ENCODE measurements at places on chromosomes 4 and X.

DNA sequence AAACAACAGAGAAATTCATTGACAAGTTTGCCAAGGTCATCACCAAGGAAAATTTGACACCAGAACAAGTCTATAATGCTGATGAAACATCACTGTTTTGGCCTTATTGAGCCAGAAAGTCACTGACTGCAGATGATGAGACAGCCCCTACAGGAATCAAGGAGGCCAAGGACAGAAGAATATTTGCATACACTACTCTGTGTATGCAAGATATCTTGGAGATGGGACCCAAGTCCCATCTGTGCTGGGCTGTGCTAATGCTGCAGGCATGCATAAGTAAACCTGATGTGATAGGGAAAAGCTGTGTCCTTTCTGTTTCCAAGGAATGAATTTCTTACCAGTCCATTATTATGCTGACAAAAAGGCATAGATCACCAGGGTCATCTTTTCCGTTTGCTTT, 126.8 kb downstream of the PAPSS1 start:
- DNase-seq = no peak

DNA sequence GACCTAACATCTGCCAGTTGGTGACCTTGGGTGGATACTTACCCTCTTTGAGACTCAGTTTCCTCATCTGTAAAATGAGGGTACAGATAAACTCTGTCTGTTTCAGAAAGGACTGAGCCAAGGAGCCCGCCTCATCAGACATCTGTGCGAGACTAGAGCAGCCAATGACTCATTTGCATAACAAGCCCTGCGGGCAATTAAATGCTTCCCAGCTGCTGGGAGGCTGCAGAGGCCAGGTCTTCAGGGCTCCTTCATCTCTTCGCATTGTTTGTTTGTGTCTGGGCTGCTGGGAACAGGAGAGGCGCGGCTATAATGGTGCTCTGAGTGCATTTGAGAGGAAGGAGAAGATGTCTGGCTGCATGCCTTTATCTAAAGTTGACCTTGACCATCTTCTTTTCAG, 85.0 kb downstream of the ADRA2C start:
- no peak for DNase-seq

DNA sequence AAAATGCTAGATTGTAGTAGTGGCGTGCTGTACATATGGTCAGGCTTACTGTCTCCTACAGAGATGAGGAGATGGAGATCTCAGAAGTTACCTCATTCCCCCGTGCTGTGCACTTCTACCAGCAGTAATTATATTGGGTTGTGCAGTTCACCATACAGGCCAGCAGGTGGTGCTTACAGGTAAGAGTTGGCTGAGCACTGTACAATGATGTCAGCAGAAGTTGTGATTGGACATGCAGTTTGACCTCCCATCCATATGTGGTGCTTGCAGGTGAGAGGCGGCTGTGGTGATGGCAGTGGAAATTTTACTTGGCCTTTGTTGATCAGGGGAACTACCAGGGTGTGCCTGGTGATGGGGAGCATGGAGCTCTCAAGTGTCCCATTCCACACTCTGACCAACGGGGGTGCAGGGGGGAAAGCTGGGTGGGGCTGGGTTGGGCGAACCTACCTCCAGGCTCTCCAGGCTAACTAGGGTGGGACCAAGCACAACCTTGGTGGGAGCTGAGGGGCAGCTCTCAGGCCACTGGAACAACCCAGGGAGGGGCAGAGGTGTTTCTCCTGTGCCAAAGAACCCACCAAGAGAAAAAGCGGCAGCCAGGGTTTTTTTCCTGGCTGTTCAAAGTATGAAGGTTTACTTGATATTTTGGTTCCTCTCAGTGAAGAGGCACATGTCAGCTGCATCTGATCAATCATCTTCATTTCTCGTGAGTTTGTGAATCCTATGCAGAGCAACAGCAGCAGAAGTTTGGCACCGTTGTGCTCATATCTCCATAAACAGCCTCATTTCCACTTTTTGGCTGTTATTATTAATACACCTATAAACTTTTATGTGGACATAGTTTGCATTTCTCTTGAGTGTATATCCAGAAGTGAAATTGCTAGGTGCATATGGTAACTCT, 73.8 kb upstream of the FREM3 start:
- DNase-seq = no peak

- DNase-seq = no peak
Observed at GRCh38 chr4:127698789-127699200, 31.4 kb upstream of the SLC25A31 start.

GRCh38 chrX:4043951-4044350, 330.5 kb upstream of the PRKX start:
- DNase-seq = no peak
